Naive thymus-derived CD8-positive, alpha-beta T cell (primary cell): ENCODE measurements at places on chromosomes 4 and X.

- no peak for DNase-seq
- no peak overlapping the region for H3K4me3 ChIP-seq
- H3K4me1 ChIP-seq, result no peaks in the 10 kb centered on the region
- no peaks in the 10 kb centered on the region for H3K36me3 ChIP-seq
Measured at GRCh38 chrX:133307637-133308498, 89.7 kb upstream of the TFDP3 start.

DNA sequence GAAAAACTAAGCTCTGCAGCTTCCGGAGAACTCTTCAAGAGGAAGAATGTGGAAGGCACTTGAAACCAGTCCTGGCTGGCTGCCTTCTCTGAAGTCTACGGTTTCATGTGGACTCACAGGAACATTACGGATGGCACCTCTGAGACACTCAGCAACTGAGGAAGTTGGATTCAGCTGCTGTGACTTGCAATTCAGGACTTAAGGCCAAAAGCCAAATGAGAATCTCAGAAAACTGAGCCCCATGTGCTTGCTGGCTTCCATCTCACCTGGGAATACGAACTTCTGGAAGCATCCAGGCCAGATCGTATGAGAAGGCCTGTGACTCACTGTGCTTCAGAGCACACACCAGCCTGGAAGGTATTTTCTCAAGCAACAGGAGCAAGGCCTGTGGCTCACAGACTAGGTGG is 107.8 kb upstream of the GPC4 start:
- no peak for DNase-seq
- no peak overlapping the region for H3K27ac ChIP-seq
- H3K27me3 ChIP-seq, result no peaks in the 10 kb centered on the region
- no peaks in the 10 kb centered on the region for H3K36me3 ChIP-seq

GRCh38 chr4:74365761-74366160 is 816 bp downstream of the EREG start:
- H3K27me3 ChIP-seq, result peaks cover 31% of the 10 kb centered on the region
- H3K4me3 ChIP-seq, result no peak overlapping the region
- no peak for DNase-seq
- no peaks in the 10 kb centered on the region for H3K36me3 ChIP-seq

DNA sequence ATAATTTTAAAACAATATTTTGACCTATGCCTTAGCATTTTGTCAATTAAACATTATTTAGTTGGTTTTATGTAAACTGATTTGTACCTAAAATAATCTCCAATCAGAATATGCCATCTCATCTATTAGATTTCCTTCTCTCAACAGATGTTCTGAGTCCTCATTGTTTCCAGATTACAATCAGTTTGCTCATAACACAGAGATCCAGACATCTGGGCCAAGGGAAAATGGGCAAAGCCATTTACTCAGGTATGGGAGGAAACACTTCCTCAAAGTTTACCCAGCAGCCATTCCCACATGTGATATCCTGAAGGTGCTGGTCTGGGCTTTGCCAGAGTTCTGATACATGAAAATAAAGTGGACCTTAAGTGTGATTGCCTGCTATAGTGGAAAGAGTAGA is 217.9 kb upstream of the GPC4 start:
- no peaks in the 10 kb centered on the region for H3K27me3 ChIP-seq
- H3K4me1 ChIP-seq, result no peaks in the 10 kb centered on the region
- DNase-seq, result no peak

GRCh38 chr4:116400480-116400879 is 684.9 kb downstream of the TRAM1L1 start:
- H3K36me3 ChIP-seq, result no peaks in the 10 kb centered on the region
- no peak for DNase-seq
- no peak overlapping the region for H3K27ac ChIP-seq
- H3K27me3 ChIP-seq, result no peaks in the 10 kb centered on the region
- H3K4me1 ChIP-seq, result no peaks in the 10 kb centered on the region

- no peak for DNase-seq
- no peaks in the 10 kb centered on the region for H3K36me3 ChIP-seq
- no peaks in the 10 kb centered on the region for H3K4me1 ChIP-seq
- H3K4me3 ChIP-seq, result no peak overlapping the region
Measured at GRCh38 chrX:121921258-121921657, 873.8 kb downstream of the GLUD2 start.

DNA sequence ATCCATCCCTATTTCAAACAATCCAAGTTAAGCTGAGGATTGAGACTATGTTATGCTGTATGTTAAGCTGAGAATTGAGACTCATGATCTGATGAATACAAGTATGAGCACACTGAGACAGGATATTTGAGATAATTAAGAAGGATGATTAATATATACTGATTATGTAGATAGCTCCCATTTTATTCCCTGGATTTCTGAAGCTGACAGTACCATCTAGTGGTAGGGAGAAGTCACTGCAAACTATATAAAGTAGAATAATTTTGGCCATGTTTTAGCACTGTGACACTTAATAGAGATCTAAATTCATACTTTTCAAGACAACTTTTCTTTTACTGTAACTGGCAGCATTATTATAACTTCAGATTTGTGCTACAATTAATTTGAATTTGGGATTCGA is 63.8 kb upstream of the HPRT1 start:
- H3K27ac ChIP-seq, result no peak overlapping the region
- no peaks in the 10 kb centered on the region for H3K4me1 ChIP-seq
- no peak for DNase-seq
- no peaks in the 10 kb centered on the region for H3K27me3 ChIP-seq
- H3K36me3 ChIP-seq, result no peaks in the 10 kb centered on the region

DNA sequence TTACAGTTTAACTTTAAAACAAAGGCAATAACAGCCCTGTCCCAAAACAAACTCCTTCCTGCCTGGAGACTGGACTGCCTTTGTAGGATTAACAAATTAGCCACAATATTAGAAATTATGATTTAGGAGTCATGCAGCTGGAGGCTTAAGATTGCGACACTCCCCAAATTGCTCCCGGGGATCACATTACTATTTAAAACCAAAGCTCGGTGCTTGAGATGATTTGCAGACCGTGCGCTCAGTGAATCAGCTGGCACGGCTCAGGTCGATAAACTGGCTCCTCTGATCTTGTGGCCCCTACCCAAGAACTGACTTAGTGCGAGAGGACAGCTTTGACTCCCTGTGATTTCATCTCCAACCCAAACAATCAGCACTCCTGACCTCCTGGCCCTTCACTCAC is 829.3 kb downstream of the NLGN4X start:
- no peak for DNase-seq

DNA sequence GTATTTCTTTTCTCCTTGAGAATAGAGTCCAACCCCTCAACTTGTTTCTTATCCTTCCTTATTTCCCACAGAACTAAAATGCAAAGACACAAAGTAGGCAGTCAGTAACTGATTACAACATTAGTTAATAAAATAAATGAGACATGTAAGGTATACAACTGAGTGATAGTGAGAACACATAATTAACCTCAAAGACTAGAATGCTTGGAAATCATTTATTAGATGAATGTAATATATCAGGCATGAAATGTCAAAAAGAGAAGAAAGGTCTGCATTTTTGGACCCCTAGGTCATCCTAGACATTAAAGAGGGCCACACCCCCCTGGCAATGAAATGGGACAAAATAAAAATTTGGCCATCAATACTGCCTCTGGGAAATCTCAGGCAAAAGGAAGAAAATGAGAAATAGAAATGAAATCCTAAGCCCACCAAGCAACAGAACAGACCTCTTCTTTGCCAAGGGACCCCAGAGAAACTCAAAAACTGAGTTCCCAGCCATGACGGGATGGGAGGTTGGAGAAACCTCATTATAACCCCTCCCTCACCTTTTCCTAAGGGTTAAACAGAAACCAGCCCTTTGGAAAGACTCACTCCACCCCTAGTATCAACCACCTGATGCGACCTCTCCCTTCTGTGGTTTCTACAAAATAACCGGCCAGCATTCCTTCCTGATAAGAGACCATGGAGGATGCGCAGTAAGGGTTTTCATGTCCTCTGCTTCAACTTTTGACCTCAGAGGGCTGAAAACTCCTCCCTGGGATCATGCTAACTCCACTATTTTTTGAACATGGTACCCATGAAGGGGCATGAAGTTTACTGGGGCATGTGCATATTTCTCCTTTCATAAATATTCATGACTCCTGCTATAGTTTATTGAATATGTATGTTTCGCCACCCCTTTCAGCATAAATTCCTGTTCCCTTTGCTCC is 90.0 kb upstream of the EXOC1L start:
- peaks cover 17% of the 10 kb centered on the region for H3K27me3 ChIP-seq
- DNase-seq, result no peak
- no peaks in the 10 kb centered on the region for H3K4me1 ChIP-seq
- no peak overlapping the region for H3K4me3 ChIP-seq
- no peak overlapping the region for H3K27ac ChIP-seq

- peaks cover 4% of the 10 kb centered on the region for H3K4me1 ChIP-seq
- H3K27ac ChIP-seq, result peak overlapping the region; percentile 54
- DNase-seq, result no peak
- no peaks in the 10 kb centered on the region for H3K36me3 ChIP-seq
- H3K27me3 ChIP-seq, result peaks cover 1% of the 10 kb centered on the region
- H3K4me3 ChIP-seq, result no peak overlapping the region
Measured at GRCh38 chr4:26238778-26239679, 81.8 kb upstream of the RBPJ start.

GRCh38 chr4:127224556-127224955 is 408.2 kb upstream of the INTU start:
- peaks cover 5% of the 10 kb centered on the region for H3K36me3 ChIP-seq
- no peak for DNase-seq
- no peak overlapping the region for H3K4me3 ChIP-seq
- H3K27me3 ChIP-seq, result no peaks in the 10 kb centered on the region
- H3K4me1 ChIP-seq, result no peaks in the 10 kb centered on the region

DNA sequence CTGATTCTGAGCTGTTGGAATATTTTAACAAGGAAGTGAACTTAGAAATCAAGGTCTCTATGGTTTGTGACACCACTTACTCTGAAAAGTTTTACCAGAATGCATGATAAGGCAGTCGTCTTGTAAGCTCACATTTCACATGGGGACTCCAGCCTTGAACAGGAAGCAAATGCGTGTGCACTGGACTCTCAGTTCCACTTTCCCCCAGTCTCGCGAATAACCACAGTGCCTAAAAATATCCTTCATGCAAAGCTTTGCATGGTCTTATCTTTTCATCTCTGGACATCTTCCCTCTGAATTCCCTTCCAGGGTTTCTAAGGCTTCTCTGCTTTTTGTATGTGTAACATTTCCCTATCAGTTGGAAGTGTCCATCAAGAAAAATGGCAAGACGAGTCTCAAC is 581.8 kb downstream of the NLGN4X start:
- H3K27me3 ChIP-seq, result peaks cover 2% of the 10 kb centered on the region
- no peak for DNase-seq
- H3K4me1 ChIP-seq, result no peaks in the 10 kb centered on the region
- H3K36me3 ChIP-seq, result no peaks in the 10 kb centered on the region
- H3K4me3 ChIP-seq, result no peak overlapping the region

- H3K27me3 ChIP-seq, result no peaks in the 10 kb centered on the region
- H3K27ac ChIP-seq, result peak overlapping the region; percentile 84
- peak overlapping the region; percentile 62 for H3K4me3 ChIP-seq
- DNase-seq, result no peak
Measured at GRCh38 chr4:184420881-184421416, 53.4 kb downstream of the IRF2 start.

GRCh38 chr4:184019667-184020623 is 114.8 kb downstream of the STOX2 start:
- H3K36me3 ChIP-seq, result no peaks in the 10 kb centered on the region
- no peaks in the 10 kb centered on the region for H3K4me1 ChIP-seq
- no peaks in the 10 kb centered on the region for H3K27me3 ChIP-seq
- no peak for DNase-seq
- H3K4me3 ChIP-seq, result no peak overlapping the region

- H3K27ac ChIP-seq, result no peak overlapping the region
- no peaks in the 10 kb centered on the region for H3K27me3 ChIP-seq
- no peaks in the 10 kb centered on the region for H3K36me3 ChIP-seq
- no peak for DNase-seq
Measured at GRCh38 chr4:136412708-136413107, 1119.6 kb downstream of the PCDH18 start.

GRCh38 chr4:85496126-85496849 is 21.3 kb downstream of the ARHGAP24 start:
- H3K36me3 ChIP-seq, result no peaks in the 10 kb centered on the region
- H3K4me3 ChIP-seq, result no peak overlapping the region
- H3K27me3 ChIP-seq, result no peaks in the 10 kb centered on the region
- no peak for DNase-seq
- H3K27ac ChIP-seq, result no peak overlapping the region

DNA sequence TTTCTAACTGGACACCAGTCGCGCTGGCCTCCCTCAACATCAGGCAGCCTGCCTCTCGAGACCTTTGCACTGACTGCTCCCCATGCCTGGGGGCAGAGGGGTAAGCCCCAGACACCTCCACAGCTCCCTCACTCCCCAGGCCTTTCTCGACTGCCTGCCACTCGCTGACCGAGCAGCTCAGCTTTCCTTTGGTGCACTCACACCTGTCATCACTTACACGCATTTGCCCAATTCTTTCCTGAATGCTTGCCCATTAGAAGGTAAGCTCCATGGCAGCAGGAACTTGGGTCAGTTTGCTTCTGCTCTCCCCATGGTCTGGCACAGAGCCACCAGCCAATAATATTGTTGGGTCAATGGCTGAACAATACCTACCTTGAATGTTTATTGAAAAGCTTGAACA is 32.2 kb upstream of the PROM1 start:
- H3K27me3 ChIP-seq, result peaks cover 22% of the 10 kb centered on the region
- H3K27ac ChIP-seq, result no peak overlapping the region
- no peaks in the 10 kb centered on the region for H3K4me1 ChIP-seq
- no peak for DNase-seq
- no peak overlapping the region for H3K4me3 ChIP-seq

DNA sequence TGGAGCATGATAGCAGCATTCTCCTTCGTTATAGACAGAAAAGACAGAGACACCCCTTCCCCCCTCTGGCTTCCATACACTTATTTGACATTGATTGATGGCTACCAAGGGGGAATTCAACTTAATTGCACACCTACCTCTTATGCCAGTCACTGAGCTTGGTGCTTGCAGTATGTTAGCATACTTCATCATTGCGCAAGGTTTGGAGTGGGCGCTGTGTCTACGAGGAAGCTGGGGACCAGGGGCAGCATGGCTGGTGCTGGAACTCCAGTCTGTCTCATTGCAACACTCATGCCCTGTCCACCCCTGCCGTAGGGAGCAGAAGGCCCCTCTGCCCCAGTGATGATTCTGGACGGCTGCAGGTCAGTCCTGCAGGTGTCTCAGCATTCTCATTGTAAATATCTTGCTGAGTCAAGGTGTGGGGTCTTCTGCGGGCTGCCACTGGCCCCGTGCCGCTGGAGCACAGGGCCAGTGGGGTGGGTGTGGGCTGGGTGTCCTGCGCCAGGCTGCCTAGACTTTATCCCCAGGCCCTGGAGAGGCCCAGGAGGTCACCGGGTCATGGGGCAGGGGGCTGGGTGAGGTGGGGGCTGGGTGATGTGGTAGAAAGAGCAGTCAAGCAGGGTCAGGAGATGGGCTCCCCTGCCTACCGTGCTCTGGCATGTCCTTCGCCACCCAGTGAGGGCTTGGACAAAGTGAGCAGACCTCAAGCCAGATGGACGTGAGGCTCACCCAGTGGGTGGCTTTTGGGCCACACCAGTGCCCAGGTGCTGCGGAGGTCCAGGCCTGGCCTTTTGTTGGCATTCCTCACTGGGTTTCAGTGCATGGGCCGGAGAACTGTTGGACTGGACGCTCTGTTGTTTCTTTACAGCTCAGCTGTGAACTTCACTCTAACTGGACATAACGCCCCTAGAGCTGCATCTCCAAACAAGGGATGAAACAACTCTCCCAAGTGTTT is 85.5 kb downstream of the PSAPL1 start:
- H3K4me1 ChIP-seq, result no peaks in the 10 kb centered on the region
- DNase-seq, result no peak
- H3K4me3 ChIP-seq, result no peak overlapping the region

GRCh38 chr4:81214144-81214880 is 710 bp downstream of the PRKG2 start:
- no peaks in the 10 kb centered on the region for H3K36me3 ChIP-seq
- no peak overlapping the region for H3K27ac ChIP-seq
- peaks cover 33% of the 10 kb centered on the region for H3K27me3 ChIP-seq
- H3K4me3 ChIP-seq, result peak overlapping the region; percentile 44
- peaks cover 13% of the 10 kb centered on the region for H3K4me1 ChIP-seq
